Inflammatory macrophage treated with lipopolysaccharide for 4 hours (primary cell): ENCODE measurements at places on chromosomes 7 and 10.

DNA sequence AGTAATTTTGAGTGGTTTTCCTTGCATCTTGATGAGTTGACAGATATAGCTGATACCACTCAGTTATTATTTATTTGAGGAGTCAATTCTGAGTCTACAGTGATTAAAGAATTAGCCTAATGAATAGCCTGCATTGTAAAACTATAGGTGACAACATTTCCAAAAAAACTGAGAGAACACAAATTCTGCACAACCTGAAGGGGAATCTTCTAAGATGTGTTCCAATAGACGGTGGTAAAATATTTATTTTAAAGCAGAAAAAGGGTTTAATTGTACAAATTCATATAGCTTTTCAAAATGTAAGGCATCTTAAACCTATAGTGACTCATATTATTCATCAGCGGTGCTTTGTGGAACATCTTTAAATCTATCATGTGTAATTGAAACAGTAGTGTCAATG, 200.4 kb downstream of the RNLS start:
- DNase-seq: no peak

DNA sequence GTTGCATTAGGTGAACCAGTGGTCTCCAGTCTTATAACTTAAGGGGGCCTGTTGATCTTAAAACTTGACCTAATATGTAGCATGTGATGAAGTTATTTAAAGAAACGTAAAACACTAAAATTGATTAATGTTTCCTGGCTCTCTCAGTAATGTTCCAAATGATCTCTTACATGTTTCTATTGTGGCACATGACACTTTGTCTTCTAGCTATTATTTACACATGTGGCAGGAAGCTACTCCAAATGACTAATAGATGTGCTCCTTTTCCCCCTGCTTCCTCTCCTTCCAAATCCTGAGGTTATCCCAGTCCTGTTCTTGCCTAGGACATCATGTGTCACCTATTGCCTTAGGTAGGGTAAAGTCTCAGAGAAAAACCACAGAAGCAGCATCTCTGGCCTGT, 89.4 kb downstream of the FAS start:
- no peak for DNase-seq

DNA sequence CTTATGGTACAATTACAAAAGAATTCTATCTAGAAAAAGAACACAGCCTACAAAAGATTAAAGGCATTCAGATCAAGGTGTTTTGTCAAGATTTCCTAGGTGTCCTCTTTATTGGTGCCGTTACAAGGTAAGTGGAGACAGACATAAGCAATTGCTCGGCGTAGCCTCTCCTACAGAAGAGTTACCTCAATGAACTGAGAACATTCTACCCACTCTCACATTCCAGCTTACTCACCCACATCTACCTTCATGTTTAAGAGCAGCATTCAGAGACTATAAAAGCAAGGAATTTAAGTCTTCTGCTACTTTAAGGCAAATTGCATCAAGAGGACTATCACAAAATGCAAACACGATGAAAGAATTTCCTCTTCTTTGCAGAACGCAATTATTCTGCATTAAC, 29.5 kb downstream of the MPP7 start:
- no peak for DNase-seq

GRCh38 chr7:135728136-135728669, at the start of gene SLC13A4:
SLC13A4 (minus strand) TSS chr7:135728186; CDS start chr7:135727496, 690 bp downstream.
- no peak for DNase-seq

DNA sequence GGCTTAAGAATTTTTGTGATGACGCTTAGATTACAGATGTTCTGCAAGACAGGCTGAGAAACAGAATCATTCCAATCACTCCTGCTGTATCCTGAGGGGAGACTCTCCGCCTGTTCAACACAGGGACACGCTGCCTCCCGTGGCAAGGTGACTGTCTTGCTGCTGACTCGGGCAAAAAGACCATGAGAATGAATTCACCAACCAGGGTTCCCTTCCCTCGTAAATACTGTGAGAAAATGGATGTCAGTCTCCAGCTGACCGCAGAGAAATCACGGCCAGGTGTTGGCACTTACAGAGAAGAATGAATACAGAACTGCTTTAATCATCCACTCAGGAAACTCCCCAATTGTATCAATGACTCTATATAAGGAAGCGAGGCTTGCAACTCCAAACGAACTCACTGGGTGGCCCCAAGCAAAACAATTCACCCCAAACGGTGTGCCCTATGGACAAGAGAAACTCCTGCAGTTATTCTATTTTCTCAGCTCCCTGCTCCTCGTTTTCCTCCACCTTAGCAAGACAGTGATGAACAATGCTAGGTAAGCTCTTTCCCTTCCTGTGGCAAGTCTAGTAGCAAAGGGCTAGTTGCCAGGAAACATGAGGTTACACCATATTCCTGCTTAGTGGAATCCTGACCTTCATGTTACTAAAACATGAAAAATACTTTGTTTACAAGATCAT, 22.8 kb downstream of the GNA12 start:
- DNase-seq: peak; percentile 79

DNA sequence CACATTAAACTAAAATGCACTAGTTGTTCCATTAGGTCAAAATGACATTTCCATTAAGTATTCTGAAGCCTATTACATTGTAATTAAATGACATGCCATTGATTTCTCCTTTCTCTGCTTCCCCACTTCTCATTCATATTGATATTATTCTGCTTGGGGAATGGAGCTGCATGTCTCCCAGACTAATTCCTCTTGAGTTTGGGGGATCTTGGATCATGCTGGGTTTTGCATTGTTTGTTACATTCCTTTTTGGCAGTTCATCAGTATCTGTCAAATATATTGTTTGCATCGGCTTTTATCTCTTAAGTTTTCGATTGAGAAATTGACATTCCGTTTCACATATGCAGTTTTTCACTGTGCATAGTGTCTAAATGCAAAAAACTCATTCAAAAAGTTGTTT, 65.1 kb upstream of the CYP26C1 start:
- no peak for DNase-seq

- DNase-seq: no peak
These were observed 639.6 kb upstream of the FOXK1 start for GRCh38 chr7:4042402-4043045.

DNA sequence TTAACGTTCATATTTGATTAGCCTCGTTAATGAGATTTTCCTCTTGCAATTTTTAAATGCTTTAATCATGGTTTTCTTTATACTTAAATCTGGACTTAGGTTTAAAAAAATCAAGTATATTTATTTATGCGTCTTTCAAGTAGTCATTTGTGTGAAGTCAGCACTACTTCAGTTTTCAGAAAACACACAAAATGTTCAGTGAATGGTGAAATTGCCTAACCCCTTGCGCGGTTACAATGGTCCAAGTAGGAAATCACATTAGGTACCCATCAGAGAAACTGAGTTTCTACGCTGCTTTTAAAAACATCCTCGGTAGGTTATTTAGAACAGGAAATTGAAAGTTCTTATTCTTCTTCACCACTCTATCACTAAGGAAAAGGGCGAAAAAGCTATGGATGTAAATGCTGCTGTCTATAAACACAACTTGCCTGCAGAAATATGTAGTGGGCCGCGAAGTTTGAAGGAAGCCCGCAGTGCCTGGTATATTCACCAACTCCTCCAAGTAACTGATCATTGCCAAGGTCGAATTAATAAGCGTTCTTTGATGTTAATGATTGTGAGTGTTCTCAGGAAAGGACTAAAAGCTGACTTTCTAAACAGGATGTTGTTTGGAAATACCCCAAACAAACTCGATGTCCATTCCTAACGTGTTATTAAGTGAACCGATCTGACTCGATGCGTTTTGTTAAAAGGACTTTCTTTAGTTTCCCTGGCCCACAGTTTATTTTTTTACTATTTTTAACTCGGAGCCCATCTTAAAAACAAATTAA, 1.0 kb downstream of the SYPL1 start:
- DNase-seq: no peak

- no peak for DNase-seq
These were observed 146.2 kb upstream of the MBL2 start for GRCh38 chr10:52918714-52919305.

DNA sequence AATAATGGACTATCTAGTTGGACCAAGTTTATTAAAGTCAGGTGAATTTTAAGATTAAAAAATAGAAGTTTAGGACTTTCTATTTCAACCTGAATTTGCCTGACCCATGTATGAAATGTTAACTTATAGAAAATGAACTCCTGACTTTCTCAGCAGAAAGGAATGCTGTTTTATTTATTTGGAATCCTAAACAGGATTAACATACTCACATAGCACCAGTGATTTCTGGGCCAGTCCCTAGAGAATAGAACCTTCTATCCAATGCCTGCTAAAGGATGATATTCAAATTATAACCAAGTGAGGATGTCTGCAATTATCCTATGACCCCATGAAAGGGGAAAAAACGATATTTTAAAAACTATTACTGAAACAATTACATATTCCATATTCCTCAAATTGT, 148.8 kb downstream of the CHRM2 start:
- DNase-seq: no peak

DNA sequence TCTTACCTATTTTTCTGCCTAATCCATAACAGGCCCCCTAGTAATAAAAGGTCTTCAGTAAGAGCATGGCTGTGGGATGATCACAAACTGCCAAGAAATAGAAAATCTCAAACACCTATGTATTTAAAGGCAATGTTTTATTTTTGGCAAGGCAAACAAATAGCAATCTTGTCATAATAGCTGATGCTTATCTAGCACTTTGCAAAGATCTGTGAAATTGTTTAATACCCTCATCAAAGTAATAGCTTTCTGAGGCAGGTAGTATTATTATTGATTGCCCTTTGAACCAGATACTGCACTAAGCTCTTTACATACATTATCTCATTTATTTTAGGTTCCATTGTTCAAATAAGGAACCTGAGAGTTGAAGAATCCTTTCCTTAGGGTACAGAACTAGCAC, 1.6 kb upstream of the CADPS2 start:
- no peak for DNase-seq

- no peak for DNase-seq
These were observed 13.1 kb upstream of the FBXW4 start for GRCh38 chr10:101708073-101708472.

GRCh38 chr7:4270268-4270667, 411.8 kb upstream of the FOXK1 start:
- no peak for DNase-seq

- DNase-seq: no peak
These were observed 410.9 kb downstream of the TYW1 start for GRCh38 chr7:67407392-67408071.

- DNase-seq: peak; percentile 30
These were observed 28.9 kb downstream of the MAT1A start for GRCh38 chr10:80260295-80261243.
